ENCODE measurements at places on chromosomes 7 and 10.

- no peak for DNase-seq
Measured at GRCh38 chr10:13993169-13993568, 337.6 kb downstream of the FRMD4A start.

DNA sequence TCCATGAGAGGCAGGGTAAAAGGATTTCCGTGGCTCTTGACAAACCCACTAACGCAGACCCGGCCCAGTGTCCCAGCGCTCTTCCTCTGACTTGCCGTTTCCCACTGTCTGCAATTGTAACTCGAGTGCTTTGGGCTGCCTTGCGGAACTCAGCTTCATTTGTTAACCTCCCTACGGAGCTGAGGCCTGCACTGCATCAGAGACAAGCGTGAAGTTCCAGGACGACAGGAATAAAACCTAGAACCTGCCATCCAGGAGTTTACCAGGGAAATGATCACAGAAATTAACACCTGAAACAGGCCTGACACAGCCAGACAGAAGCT, 76.2 kb downstream of the SFMBT2 start:
- DNase-seq = no peak

- DNase-seq = no peak
Measured at GRCh38 chr10:92124616-92125143, 166.2 kb downstream of the CPEB3 start.

GRCh38 chr7:762885-763284, 35.8 kb upstream of the PRKAR1B start:
- DNase-seq = no peak

- no peak for DNase-seq
Measured at GRCh38 chr7:140726281-140726680, 29.8 kb downstream of the NDUFB2 start.

DNA sequence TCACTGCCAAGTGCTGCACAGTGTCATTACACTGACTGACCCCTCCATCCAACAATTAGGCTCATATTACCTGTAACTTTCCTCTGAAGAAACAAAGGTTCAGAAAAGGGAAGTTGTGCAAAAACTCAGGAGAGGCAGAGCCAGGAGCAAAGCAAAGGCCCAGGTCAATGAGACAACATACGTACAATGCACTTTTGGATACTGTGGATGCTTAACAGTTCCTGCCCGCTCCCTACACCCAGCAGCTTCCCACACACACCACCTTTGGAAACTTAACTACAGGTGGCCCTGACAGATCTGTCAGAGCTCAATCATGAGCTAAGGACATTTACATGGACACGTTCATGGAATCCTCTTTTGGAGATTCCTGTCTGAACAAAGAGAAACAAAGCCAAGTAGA, 515.9 kb downstream of the GRID1 start:
- DNase-seq = no peak

- no peak for DNase-seq
Measured at GRCh38 chr10:60295028-60295937, 94.4 kb downstream of the ANK3 start.

DNA sequence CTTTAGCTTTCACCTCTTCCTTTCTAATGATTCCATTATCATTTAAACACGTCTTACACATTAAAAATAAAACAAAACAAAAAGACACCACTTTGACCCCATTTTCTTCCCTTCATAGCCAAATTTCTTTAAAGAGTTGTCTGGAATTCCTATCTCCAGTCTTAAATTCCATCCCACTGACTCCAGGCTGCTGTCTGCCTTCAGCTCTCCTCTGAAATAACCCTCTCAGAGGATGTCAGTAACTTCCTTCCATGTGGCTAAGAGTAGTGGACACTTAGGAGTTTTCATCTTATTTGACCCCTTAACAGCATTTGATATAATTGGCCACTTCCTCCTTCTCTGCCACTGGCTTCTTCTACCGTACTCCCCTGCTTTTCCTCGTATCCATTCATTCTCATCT, 69.6 kb upstream of the MKX start:
- no peak for DNase-seq

DNA sequence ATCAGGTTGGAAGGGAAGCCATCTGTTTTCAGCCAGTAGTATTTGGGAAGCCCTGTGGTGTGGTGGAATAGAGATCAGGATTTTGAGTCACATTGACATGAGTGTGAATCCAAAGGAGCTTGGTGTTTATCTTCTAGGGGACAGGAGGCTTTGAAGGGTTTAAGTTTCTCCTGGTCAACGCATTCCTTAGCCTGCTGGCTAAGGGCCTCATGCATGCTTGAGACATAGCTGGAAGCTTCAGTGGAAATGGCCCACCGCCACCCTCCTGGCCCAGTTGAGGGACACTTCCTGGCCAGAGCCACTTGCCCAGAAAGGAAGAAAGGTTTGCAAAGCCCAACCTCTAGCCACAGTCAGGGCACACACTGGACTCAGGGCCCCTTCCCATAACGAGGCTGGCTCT, 70.9 kb downstream of the CDK1 start:
- no peak for DNase-seq

DNA sequence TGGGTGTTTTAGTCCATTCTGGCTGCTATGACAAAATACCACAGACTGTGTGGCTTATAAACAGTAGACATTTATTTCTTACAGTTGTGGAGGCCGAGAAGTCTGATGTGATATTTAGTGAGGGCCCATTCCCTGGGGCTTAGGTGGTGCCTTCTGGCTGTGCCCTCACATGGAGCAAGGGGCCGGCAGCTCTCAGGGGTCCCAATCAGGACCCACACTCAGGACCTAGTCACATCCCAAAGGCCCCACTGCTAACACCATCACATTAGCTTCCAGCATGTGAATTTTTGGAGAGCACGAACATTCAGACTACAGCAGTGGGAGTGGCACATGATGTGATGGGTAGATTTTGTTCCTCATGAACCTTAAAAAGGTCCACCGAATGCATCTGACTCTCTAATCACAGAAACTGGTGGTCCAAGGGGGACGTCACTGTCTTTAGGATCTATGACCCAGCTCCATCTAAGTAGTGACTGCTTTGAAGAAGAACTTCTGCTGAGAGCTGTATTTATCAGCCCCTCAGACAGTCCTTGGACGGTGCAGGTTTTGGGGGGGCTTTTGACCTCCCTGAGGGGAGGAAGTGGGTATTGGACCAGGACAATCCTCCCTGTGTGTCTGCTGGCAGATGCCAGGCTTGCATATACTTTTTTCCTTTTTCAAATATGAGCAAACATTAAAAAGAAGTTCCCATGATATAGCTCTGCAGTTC, 154.5 kb upstream of the ZNF32 start:
- no peak for DNase-seq

GRCh38 chr7:140367528-140367927, 30.8 kb downstream of the SLC37A3 start:
- DNase-seq = no peak

GRCh38 chr10:114714281-114714741, 56.2 kb upstream of the ABLIM1 start:
- no peak for DNase-seq

- no peak for DNase-seq
Measured at GRCh38 chr10:33129141-33129995, 171.3 kb upstream of the ITGB1 start.
